Thyroid gland (tissue), 4 donors: ENCODE measurements at places on chromosomes 3 and 15. TPM values are rescaled to one million over a fixed set of nuclear protein-coding genes. Genes with fewer than 3 reads are reported as not detected.

GOLGA8G gene
- not detected for total RNA-seq

- no peaks in the 10 kb centered on the region for H3K36me3 ChIP-seq
- no peaks in the 10 kb centered on the region for H3K27me3 ChIP-seq
- DNase-seq, result no peak
- no peaks in the 10 kb centered on the region for H3K4me1 ChIP-seq
- no peak overlapping the region for H3K4me3 ChIP-seq
- no peak overlapping the region for H3K27ac ChIP-seq
Measured at GRCh38 chr3:18765662-18766061, 340.5 kb upstream of the SATB1 start.

PAQR5 gene
- total RNA-seq, result 1.5 TPM

DNA sequence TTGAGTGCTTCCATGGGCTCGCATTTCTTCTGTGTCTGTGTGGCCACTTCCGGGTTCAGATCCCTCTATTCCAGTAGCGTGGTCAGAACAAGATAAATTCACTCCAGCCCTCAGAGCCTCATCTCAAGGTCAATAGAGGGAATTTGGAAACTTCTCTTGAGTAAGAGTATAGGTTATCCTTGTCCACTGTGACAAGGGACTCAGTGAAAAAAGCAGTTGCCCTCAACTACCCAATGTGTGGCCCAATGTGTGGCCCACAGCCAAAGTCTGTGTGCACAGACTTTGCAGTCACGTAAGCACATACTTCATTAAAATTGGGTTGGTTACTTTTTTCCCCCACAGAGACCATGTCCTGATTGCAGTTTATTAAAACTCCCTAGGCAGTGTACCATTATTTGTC is 305.6 kb upstream of the SEMA6D start:
- no peaks in the 10 kb centered on the region for H3K36me3 ChIP-seq
- H3K27me3 ChIP-seq, result no peaks in the 10 kb centered on the region
- no peak overlapping the region for H3K27ac ChIP-seq
- no peak overlapping the region for H3K4me3 ChIP-seq

IL5RA gene
- total RNA-seq, result not detected

PLA2G4F gene
- 20.2 TPM for total RNA-seq

- H3K36me3 ChIP-seq, result no peaks in the 10 kb centered on the region
- H3K4me3 ChIP-seq, result no peak overlapping the region
- no peaks in the 10 kb centered on the region for H3K27me3 ChIP-seq
- H3K27ac ChIP-seq, result peak overlapping the region; percentile 92
- DNase-seq, result peak; percentile 43
Measured at GRCh38 chr15:98774756-98775497, 126.6 kb downstream of the IGF1R start.

DNA sequence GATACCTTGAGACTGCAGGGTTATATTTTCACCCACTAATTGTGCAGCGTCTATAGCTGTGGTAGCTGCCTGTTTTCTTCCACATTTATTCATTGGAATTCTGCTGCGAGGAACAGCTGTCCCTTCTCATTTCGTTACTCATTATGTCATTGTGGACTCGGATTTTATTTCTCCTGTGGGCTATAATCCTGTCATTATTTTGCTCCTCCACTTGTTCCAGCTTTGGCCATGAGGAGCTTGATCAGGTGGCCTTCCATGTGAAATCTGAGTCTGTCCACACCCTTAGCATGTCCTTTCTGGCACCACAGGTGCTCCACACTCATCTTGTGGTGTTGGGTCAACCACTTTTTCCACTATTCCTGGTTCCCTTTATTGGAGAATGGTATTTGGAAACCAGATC is 14.8 kb downstream of the LYSMD4 start:
- no peak for DNase-seq
- H3K4me3 ChIP-seq, result no peak overlapping the region

GRCh38 chr15:93973287-93973686 is 258.1 kb upstream of the MCTP2 start:
- no peak overlapping the region for H3K4me3 ChIP-seq
- no peak overlapping the region for H3K27ac ChIP-seq
- no peaks in the 10 kb centered on the region for H3K27me3 ChIP-seq
- no peak for DNase-seq
- no peaks in the 10 kb centered on the region for H3K36me3 ChIP-seq

GRCh38 chr3:10444511-10444910 is 60.9 kb downstream of the ATP2B2 start:
- DNase-seq, result no peak
- H3K36me3 ChIP-seq, result no peaks in the 10 kb centered on the region
- H3K27ac ChIP-seq, result no peak overlapping the region
- no peaks in the 10 kb centered on the region for H3K27me3 ChIP-seq
- no peak overlapping the region for H3K4me3 ChIP-seq

DNA sequence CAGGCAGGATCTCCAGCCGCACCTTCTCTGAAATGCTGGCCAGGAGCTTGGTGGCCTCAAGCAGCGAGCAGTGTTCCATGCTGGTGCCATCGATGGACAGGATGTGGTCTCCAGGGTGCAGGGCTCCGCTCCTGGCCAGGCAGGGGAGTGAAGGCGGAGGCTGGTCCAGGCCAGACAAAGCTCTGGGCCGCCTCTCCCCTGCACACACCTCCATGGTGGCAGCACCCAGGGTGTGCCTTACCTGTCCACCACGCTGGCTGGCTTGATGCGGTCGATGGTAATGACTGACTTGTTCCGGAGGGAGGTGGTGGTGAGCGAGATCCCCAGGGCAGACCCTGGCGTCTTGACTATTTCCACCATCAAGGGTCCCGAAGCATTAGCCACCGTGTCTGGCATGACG is 20.0 kb downstream of the GRIP2 start:
- no peaks in the 10 kb centered on the region for H3K4me1 ChIP-seq
- no peaks in the 10 kb centered on the region for H3K36me3 ChIP-seq
- H3K4me3 ChIP-seq, result no peak overlapping the region

- H3K4me1 ChIP-seq, result no peaks in the 10 kb centered on the region
- H3K36me3 ChIP-seq, result peaks cover 29% of the 10 kb centered on the region
- DNase-seq, result no peak
- no peaks in the 10 kb centered on the region for H3K27me3 ChIP-seq
- H3K27ac ChIP-seq, result no peak overlapping the region
- H3K4me3 ChIP-seq, result no peak overlapping the region
Measured at GRCh38 chr15:89883518-89883917, 10.3 kb downstream of the AP3S2 start.

DNA sequence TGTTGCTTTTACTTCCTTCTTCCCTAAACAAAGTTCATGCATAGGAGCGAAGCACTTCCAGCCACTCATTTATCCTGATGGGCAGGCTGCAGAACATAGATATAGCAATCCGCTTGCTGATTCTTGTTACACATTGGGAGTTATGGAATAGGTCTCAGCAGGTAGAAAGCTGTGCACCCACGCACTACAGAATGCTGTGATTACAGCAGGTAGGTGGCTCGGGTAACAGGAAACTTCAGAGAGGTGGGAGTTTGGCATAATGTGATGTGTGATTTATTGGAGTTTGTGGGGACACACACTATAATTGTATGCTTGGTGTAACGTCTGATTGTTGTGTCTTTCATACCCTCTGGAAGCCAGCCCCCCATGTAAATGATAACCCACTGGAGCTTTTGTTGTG is 99.2 kb upstream of the MEIS2 start:
- H3K27me3 ChIP-seq, result no peaks in the 10 kb centered on the region
- no peaks in the 10 kb centered on the region for H3K4me1 ChIP-seq
- no peaks in the 10 kb centered on the region for H3K36me3 ChIP-seq
- no peak overlapping the region for H3K4me3 ChIP-seq
- no peak overlapping the region for H3K27ac ChIP-seq

- no peaks in the 10 kb centered on the region for H3K27me3 ChIP-seq
- H3K4me3 ChIP-seq, result no peak overlapping the region
- no peak overlapping the region for H3K27ac ChIP-seq
- H3K4me1 ChIP-seq, result no peaks in the 10 kb centered on the region
Measured at GRCh38 chr3:77449459-77450350, 409.8 kb downstream of the ROBO2 start.

CPNE9 gene
- total RNA-seq, result not detected

- H3K27ac ChIP-seq, result no peak overlapping the region
- H3K27me3 ChIP-seq, result no peaks in the 10 kb centered on the region
- peaks cover 14% of the 10 kb centered on the region for H3K4me1 ChIP-seq
- no peaks in the 10 kb centered on the region for H3K36me3 ChIP-seq
- no peak for DNase-seq
Measured at GRCh38 chr3:63875510-63875909, 11.8 kb downstream of the ATXN7 start.

GOLGA8S gene
- total RNA-seq, result 3.1 TPM

DNA sequence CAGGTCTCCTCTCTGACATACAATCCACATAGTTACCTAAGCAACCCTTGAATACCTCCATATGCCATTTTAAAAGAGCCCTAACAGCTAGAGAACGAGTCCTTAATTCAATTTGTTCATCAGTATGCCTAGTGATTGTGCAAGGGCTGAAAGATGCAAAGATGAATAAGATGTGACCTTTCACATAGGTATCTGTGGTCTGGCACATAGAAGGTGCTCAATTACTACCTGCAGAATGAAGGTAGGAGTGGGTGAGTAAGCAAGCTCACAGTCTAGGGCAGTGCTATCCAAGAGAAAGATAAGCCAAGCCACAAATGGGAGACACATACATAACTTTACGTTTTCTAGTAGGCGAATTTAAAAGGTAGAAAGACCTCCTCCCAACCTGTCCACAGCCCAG is 157.9 kb downstream of the OSBPL10 start:
- no peak overlapping the region for H3K27ac ChIP-seq
- H3K27me3 ChIP-seq, result no peaks in the 10 kb centered on the region
- H3K4me3 ChIP-seq, result no peak overlapping the region
- no peaks in the 10 kb centered on the region for H3K4me1 ChIP-seq
- no peaks in the 10 kb centered on the region for H3K36me3 ChIP-seq
- no peak for DNase-seq

ASB14 gene
- total RNA-seq, result not detected

ZNF620 gene
- 8.6 TPM for total RNA-seq

GRCh38 chr15:50057905-50058639 is 61.0 kb downstream of the ATP8B4 start:
- no peaks in the 10 kb centered on the region for H3K36me3 ChIP-seq
- H3K4me3 ChIP-seq, result no peak overlapping the region
- peaks cover 7% of the 10 kb centered on the region for H3K4me1 ChIP-seq
- no peak for DNase-seq
- no peak overlapping the region for H3K27ac ChIP-seq
- no peaks in the 10 kb centered on the region for H3K27me3 ChIP-seq

GRCh38 chr3:123239756-123240155 is 38.0 kb downstream of the SEC22A start:
- H3K4me3 ChIP-seq, result no peak overlapping the region
- no peaks in the 10 kb centered on the region for H3K27me3 ChIP-seq
- H3K4me1 ChIP-seq, result no peaks in the 10 kb centered on the region
- H3K36me3 ChIP-seq, result no peaks in the 10 kb centered on the region
- H3K27ac ChIP-seq, result no peak overlapping the region

DNA sequence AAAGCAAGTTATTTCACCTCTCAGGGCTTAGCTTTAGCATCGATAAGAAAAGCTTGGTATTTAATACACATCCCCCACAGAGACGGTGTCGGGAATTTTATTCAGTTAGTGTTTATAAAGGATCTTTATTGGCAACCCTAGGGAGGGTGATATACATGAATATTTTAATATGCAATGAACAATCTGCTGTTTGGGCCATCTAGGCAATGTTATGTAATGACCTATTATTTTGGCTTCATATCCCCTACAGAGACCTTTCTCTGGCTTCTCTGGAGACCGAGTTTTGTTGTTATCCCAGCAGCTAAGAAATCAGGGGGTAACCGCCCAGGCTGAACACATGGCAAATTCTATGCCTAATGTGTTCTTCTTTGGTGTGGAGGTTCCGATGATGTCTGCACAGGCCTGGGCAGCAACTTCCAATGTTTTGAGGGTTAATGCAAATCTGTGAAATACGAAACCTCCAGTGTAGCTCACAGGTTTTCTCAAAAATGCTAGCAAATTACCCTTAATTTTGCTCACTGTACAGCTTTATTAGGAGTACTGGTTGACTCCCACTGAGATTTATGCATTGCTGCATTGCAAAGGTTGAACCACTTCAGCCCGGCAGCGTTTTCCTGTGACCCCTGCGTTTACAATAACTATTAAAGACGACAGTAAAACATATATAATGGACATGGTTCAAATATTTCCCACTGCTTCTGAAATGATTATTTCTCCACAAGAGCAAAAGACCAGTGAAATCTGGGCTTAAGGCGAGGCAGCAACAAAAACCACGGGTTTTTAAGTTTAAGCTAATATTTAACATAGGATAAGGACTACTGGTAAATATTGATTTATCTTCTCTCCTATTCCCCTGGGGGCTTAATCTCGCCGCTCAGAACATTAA is 298.3 kb upstream of the NR2E3 start:
- H3K27ac ChIP-seq, result no peak overlapping the region
- no peak for DNase-seq
- H3K27me3 ChIP-seq, result no peaks in the 10 kb centered on the region
- no peaks in the 10 kb centered on the region for H3K4me1 ChIP-seq

DNA sequence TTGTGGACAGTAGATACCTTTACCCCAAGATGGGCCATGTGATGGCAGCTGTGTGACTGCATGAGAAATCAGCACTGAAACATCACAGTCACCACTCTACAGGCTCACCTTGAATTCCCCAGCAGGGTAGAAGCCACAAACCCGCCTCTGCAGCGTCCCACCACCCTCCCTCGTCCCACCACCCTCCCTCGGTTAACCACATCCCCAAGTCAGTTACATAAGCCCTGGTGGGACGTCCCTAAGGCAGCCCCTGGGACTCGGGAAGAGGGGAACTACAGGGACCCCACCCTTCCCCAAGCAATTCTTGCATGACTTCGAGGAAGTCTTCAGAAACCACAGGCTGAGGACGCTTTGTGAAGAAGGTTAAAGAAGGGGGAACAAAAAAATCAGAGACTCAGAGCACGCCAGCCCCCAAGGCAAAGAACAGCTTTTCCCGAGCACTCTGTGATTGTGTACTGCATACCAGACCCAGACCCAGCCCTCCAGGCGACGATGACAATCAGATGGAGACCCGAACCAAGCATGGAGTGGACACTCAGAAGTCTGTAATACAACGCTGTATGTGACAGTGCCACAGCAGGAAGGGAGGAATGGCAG is 60.5 kb downstream of the SH3BP5 start:
- H3K27ac ChIP-seq, result peak overlapping the region; percentile 36
- peaks cover 37% of the 10 kb centered on the region for H3K4me1 ChIP-seq
- DNase-seq, result no peak
- H3K4me3 ChIP-seq, result no peak overlapping the region

CGNL1 gene
- total RNA-seq, result 40.7 TPM

- DNase-seq, result no peak
- no peak overlapping the region for H3K27ac ChIP-seq
- peaks cover 8% of the 10 kb centered on the region for H3K4me1 ChIP-seq
Measured at GRCh38 chr3:37221407-37221806, 47.0 kb upstream of the LRRFIP2 start.

DNA sequence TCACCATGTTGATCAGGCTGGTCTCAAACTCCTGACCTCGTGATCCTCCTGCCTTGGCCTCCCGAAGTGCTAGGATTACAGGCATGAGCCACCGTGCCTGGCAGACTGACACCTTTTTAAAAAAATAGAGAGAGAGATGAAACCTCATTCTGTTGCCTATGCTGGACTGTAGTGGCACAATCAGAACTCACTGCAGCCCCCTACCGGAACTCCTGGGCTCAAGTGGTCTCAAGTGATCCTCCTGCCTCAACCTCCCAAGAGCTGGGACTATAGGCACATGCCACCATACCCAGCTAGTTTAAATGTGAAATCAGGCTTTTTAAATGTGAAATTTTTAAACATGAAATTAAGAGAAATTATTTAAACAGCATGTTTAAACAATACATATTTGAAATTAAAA is 265.2 kb upstream of the UBE2E1 start:
- DNase-seq, result no peak
- H3K36me3 ChIP-seq, result no peaks in the 10 kb centered on the region
- H3K4me3 ChIP-seq, result no peak overlapping the region
- no peaks in the 10 kb centered on the region for H3K27me3 ChIP-seq

GRCh38 chr3:58496206-58496857 is 4.4 kb downstream of the KCTD6 start:
- no peak overlapping the region for H3K4me3 ChIP-seq
- no peaks in the 10 kb centered on the region for H3K27me3 ChIP-seq
- H3K27ac ChIP-seq, result peak overlapping the region; percentile 47
- peaks cover 46% of the 10 kb centered on the region for H3K4me1 ChIP-seq
- H3K36me3 ChIP-seq, result peaks cover 6% of the 10 kb centered on the region
- DNase-seq, result no peak
